GM20000 (cell line): ENCODE measurements at places on chromosomes 3 and 15.

DNA sequence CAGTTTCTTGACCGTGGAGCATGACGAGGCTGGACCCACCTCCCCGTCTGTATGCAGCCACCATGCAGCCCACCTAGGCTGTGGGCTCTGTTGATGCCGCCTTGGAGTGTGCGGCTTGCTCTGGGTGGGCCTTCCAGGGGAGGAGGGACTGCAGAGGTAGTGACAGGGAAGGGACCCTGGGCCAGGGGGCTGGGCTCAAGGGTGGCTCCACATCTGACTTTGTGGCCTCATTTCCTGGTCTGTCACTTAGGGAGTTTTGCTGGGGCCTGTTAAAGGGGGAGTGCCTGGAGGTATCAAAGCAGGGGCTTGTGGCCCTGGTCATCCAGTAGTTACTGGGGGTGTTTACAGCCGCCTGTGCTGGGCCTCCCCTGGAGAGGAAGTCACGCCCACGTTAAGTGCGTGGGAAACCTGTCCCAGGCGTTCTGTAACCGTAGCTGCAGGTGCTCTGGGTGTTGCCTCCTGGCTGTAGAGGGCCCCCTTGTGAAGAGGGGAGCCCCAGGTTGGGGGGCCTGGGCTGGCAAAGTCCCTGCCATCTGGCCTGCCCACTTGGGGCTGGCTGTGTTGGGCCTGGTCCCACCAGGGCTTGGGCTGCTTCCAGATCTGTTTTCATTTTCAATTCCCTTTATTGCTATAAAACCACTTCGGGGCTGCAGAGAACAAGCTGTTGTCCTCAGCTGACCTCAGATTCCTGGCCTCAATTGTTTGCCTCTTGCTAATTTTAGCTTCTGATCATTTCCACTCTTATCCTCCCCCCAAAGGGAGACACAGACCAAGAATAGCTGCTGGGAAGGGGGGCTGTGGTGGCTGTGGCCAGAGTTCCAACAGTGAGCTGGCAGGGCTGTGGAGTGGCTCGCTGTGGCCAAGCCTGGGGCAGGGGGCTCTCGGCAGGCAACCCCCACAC lies 26.5 kb downstream of the KLF13 start:
- peak; percentile 83 for DNase-seq

- no peak for DNase-seq
These were observed 43.4 kb downstream of the SLCO2A1 start for GRCh38 chr3:133986311-133986710.

DNA sequence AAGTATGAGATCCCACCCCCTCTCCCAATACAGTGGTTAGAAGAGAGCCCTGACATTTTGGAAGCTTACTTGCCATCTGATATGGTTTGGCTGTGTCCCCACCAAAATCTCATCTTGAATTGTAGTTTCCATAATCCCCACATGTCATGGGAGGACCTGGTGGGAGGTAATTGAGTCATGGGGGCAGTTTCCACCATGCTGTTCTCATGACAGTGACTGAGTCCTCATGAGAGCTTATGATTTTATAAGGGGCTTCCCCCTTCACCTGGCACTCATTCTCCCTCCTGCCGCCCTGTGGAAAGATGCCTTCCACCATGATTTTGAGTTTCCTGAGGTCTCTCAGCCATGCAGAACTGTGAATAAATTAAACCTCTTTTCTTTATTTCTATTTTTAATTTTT lies 28.8 kb upstream of the HES1 start:
- no peak for DNase-seq

DNA sequence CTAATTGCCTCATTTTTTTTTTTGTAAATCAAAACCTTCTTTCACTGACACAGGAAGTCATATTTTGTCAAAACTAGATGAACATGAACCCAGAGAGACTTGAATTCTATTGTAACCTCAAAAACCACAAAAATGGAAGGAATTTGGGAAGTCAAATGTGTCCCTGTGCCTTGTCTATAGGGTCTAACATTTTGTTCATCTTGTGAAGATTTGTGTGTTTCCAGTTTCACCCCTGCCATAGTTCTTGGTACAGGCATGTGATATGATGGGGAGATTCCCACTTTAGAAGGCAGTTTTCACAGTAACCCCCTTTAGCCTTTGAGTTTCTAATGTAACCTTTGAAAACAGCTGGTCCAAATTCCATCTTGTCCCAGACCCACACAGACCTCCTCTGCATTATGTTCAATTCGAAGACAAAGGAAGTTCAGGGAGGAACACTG lies 318.5 kb upstream of the ADAMTS9 start:
- DNase-seq: no peak

DNA sequence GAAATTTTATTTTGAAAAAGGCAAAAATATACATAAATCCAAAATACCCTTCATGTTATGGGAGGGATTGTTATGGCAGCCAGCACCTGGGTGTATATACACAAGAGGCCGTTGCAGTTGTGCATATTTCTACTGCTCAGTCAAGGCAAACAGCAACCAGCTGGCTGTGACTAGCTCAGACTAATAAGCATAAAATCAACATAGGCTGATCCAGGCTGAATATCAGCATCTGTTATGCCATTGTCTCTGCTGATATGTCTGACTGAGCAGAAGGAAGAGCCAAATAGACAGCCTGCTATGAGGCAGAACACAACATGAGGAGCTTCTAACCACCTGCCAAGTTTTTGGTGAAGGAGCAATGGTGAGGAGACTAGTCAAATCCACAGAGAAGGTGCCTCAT lies 457.5 kb upstream of the ALCAM start:
- no peak for DNase-seq

- DNase-seq: no peak
These were observed 53.1 kb downstream of the SPSB4 start for GRCh38 chr3:141104151-141104821.

GRCh38 chr3:69472093-69472492 lies 86.2 kb upstream of the FRMD4B start:
- DNase-seq: no peak
